ENCODE measurements at places on chromosomes 16 and 17.

GRCh38 chr16:16106466-16106865, 116.8 kb downstream of the ABCC6 start:
- DNase-seq, result no peak

GRCh38 chr17:15508466-15508865, 41.0 kb upstream of the CDRT4 start:
- no peak for DNase-seq

GRCh38 chr16:86554599-86554916, 477 bp downstream of the MTHFSD start:
- DNase-seq, result no peak

DNA sequence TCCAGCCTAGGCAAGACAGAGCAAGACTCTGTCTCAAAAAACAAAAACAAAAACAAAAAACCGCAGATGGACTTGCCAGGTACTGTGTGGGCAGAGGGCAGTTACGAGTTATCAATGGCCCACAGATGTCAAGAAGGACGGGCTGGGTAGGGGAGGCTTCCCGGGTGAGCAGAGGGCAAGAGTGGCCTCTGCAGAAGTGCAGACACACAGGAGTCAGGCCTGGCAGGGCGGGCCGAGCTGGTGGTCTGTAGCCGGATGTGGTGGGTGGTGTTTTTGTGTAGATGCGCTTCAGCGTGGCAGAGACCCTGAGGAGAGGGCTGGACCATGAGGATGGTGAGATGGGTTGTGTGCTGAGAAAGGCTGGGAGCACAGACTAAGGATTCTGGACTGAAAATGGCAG, 44.9 kb upstream of the KDM6B start:
- DNase-seq, result no peak

DNA sequence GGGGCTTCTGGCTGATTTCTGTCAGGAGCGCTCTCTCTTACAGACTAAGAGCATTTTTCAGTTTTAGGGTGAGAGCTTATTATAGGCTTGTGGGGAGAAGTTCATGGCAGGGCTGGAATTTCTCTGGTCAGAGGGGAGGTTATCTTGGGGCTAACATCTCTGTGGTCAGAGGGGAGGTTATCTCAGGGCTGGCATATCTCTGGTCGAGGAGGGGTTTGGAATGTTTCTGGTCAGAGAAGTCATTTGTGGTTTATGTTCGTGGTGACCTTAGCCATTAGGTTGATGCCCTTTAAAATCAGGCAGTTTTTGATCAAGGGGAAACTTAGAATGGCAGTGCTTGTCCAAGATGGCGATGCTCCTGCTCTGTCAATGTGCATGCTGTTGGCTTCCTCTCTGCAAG, 10.8 kb upstream of the USP31 start:
- no peak for DNase-seq
